ENCODE measurements at places on chromosomes 1 and 21. TPM values are rescaled to one million over a fixed set of nuclear protein-coding genes. Genes with fewer than 3 reads are reported as not detected.

- no peak for DNase-seq
These were observed 27.1 kb downstream of the PTPRF start for GRCh38 chr1:43557744-43558245.

GRCh38 chr21:44927587-44928461, 7.1 kb upstream of the ITGB2 start:
- DNase-seq, result no peak

DNA sequence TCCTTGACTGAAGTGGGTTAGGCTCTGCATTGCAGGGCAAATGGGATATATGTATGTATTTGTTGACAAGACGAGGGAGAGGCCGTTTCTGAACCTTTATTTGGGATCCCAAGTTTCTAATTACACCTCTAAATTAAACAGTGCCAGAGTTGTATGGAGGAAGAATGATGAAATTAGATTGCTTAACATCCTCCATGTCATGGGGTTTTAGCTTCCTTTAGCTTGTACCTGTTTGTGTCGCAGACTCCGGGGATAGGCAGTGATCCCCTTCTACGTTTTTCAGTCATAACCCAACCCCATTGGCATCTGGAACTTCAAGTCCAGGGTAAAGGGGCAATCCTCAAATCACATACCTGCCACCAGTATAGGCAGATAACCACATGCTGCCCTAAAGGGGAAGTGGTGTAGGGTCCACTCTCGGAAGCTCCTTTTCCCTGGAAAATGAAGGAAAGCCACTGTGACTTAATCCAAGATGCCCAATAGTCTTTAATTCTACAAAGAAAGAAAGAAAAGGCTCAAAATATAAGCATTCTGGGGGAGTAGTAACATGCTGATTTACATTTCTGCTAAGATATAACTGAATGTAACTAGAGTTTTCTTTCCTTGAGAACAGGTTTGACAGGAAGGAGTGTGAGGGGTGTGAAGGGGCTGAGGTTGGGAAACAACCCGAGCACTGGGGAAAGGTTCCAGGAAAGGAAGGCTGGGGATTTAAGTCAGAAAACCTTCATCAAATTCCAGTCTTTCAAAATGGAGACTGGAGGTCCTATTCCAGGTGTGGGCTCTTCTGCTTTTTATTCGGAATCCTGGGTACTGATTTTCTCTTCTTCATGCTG, 77.6 kb downstream of the RGL1 start:
- DNase-seq, result no peak

GRCh38 chr1:30484668-30485067, 238.7 kb downstream of the MATN1 start:
- DNase-seq, result no peak

GRCh38 chr1:228455715-228456114, 31.5 kb upstream of the RNF187 start:
- DNase-seq, result no peak

GRCh38 chr1:201877877-201878401, 10.8 kb upstream of the SHISA4 start:
- no peak for DNase-seq

- DNase-seq, result no peak
These were observed 41.1 kb upstream of the ZNF124 start for GRCh38 chr1:247212627-247213617.

DNA sequence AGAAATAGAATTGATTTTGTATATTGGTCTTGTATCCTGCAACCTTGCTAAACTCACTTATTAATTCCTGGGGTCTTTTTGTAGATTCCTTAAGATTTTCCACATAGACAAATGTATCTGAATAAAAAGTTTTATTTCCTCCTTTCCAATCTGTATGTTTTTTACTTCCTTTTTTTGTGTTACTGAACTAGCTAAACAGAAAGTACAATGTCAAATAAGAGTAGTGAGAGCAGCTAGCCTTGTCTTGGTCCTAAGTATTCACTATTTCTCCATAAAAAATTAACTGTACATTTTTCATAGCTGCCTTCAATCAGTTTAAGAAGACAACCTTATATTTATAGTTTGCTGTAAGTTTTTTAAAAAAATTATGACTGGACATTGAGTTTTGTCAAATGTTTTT, 74.9 kb downstream of the FASLG start:
- DNase-seq, result no peak

DNA sequence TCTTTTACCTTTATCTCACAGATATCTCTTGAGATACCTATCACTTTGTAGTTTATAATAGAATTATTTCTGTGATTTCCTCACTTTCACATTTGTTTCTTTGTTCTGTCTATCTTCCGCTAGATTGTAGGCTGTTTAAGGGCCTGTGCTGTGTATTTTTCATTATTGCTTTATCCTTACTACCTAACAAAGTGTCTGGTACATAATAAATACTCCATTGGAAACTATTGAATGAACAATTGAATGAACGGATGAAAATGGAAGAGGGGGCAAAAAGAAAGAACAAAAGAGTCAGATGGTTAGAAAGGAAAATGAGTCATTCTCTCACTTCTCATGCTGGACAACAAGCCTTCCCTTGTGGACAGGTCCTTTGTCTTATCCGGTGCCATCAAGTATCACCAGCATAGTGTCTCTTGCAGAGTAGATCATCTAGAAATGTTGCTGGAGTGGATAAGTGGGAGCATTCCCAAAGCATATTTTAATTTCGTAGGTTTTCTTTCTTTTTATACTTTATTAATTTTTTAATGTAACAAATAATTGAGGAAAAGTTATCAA, 159.8 kb downstream of the NEK7 start:
- DNase-seq, result no peak

DNA sequence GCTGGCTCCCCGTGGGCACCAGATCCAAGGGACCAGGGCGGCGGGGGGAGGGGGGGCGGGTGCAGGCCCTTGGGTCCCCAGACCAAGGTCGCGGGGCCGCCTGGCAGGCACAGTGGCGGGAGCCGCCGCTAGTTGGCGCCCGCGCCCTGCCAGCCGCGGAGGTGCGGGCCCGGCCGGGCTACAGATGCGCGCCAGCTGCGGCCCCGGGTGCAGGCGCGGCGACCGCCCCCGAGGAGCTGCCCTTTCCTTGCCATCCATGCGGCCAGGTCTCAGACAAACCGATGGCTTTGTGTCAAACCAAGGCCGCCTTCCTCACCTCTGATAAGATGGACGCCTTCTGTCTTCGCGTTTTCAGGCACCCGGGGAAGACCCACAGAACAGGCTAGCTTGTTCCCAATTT, 2.2 kb upstream of the RUNX3 start:
- no peak for DNase-seq

- DNase-seq, result no peak
These were observed 64.6 kb upstream of the LRP8 start for GRCh38 chr1:53392460-53392859.

DNA sequence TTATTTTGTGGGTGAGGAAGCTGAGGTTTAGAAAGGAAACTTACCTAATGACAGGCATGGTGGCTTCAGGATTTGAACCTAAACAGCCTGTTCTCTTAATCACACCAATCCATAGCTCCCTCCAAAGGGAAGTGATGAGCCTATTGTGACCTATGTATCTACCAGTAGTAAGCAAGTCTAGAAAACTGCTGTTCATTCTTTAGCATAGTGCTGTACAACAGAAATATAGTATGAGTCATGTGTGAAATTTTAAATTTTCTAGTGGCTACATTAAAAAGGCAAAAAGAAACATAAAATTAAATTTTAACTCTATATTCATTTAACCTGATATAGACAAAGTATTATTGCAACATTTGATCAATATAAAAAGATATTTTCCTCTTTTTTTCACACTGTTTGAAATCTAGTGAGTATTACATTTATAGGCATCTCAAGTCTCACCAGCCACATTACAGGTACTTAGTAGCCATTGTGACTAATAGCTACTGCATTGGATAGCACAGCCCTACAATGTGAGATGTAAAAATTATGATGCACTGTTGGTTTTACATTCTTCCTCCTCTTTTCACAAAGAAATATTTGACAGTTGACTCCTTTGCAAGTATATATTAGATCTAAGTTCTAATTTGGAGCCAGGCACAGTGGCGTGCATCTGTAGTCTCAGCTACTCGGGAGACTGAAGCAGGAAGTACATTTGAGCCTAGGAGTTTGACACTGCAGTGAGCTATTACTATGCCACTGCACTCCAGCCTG, 16.6 kb downstream of the IPO9 start:
- no peak for DNase-seq

The TESK2 gene
- total RNA-seq, result 4.3 TPM

The IFI6 gene
- 500 TPM for total RNA-seq

The DNASE2B gene
- total RNA-seq, result not detected

The SCAMP3 gene
- total RNA-seq, result 49.8 TPM

The IVL gene
- 0.11 TPM for total RNA-seq
